ENCODE measurements at places on chromosomes 16 and 17. TPM values are rescaled to one million over a fixed set of nuclear protein-coding genes. Genes with fewer than 3 reads are reported as not detected.

The MEOX1 gene
- not detected for total RNA-seq

The MYADML2 gene
- total RNA-seq, result not detected

The IL34 gene
- 0.39 TPM for total RNA-seq

The TPSG1 gene
- total RNA-seq, result not detected

The LGALS9B gene
- total RNA-seq, result not detected

Measured in A549 treated with dexamethasone at 1 μM for 4 hours (cell line).